ENCODE measurements at places on chromosomes 7 and 10. TPM values are rescaled to one million over a fixed set of nuclear protein-coding genes. Genes with fewer than 3 reads are reported as not detected.

The PRPS1L1 gene
- polyA plus RNA-seq: not detected

The NKX2-3 gene
- polyA plus RNA-seq: not detected

The SLC13A1 gene
- not detected for polyA plus RNA-seq

DNA sequence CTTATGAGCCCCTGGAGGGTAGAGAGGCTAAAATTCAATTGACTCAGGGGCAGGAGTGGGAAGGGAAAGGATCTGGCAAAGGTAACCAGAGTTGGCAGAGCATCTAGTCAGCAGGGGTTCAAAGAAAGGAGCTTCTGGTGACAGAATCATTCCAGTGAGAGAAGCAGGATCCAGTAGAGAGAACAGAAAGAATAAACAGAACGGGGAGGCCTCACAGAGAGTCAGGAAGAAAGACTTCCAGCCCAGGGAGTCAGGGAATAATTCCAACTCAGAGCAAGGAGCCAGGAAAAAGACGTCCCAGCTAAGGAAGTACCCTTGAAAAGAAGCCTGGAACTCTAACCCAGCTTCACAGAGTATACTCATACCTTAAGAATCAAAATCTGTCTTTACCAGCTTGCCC lies 66.6 kb upstream of the CPXM2 start:
- no peak for DNase-seq

DNA sequence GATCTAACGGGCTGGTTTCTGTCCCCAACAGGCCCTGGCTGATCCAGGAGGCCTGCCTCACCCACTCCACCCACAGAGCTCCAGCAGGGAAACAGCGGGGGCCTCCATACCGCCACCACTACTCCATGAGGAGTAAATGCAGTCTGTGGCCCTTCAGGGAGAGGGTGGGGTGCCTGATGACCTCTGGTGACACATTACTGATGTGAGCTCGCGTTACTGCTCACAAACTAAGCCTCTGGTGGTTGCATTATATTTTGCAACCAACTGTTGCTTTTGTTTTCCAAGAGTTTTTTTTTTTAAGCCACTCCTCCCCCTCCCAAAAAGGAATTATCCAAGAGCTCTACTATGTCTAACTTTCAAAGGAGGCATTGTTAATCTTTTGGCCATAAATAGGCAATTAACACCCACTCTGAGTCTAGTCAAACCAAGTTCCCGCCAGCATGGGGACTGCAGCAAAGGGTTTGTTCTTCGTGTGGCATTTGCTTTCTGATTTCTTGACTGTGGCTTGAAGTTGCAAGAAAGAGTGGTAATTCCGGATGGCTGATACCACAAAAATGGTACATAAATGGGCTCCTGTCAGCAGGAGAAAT lies 72.6 kb downstream of the FAM53B start:
- no peak for DNase-seq

GRCh38 chr10:128861018-128861901 lies 605.8 kb upstream of the MGMT start:
- no peak for DNase-seq

DNA sequence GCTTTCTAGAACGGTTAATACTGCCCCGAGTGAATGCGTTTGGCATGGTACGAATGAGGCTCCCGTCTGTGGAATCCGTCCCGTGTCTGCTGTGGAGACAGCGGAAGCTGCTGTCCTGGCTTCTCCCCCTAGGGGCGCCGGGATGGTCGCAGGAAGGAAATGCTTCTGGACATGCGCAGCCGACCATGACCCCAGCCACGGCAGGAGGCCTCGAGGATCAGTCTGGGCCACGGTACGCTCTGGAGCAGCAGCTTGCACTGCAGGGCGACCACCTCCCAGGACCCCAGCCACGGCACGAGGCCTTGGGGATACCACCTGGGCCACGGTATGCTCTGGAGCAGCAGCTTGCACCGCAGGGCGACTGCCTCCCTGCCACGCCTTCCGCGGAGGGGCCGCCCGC lies 107.9 kb downstream of the CYTH3 start:
- DNase-seq: no peak

Data from BJ (cell line).